ENCODE measurements at places on chromosomes 5 and 9.

- DNase-seq = no peak
These were observed 111.6 kb upstream of the SHB start for GRCh38 chr9:38180656-38181055.

DNA sequence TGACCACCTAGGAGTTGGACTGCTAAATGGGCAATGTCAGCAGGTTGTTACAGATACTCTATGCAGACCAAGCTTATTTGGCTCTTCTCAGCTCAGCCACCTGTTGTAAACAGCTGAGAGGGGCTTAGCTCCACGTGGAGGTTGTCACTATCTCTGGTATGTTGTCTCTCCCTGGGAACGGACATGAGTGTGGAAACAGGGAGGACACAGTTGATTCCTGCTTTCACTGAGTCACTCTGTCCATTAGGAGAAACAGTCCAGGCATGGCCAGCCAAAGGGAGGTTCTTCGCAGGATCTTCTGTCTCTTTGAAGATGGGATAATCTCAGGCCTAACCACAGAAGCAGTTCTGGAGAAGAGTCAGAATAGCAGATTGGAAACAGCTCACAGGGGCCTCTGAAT lies 121.2 kb downstream of the PALM2AKAP2 start:
- peak; percentile 34 for DNase-seq

DNA sequence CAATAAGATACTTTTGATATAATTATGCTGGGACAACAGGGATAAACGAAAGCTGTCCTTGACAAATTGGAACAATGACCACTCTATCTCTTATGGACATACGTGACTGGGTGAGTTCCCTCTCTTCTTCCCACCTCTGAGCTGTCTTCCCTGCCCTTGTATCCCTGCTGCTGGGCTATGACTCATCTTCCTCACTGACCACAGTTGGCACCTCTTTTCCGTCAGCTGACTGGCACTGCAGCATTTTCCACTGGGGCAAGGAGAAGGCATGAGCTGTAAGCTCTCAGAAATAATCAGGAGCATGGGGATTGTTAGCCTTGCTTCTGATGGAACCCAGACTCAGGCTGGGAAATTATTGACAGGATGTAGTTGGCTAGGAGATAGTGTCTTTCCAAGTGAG lies 48.7 kb downstream of the PCSK1 start:
- peak; percentile 83 for DNase-seq

DNA sequence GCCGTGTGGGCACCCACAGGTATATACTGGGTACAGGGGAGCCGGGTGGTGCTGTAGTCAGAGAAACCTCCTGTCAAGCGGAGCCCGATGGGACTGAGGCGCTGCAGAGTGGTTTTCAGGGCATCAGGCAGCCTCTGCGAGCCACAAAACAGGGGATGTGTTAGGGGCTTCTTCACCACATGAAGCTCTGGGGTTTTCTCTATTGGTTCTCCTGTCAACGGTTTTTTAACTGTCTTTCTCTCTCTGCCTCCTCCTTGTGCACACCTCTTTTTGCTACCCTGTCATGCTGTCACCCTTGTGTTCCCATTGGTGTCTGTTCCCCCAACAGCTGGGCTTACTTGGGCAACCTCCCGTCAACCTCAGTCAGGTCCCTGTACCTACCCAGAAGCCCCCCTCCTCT lies 19.9 kb downstream of the RALGPS1 start:
- no peak for DNase-seq

DNA sequence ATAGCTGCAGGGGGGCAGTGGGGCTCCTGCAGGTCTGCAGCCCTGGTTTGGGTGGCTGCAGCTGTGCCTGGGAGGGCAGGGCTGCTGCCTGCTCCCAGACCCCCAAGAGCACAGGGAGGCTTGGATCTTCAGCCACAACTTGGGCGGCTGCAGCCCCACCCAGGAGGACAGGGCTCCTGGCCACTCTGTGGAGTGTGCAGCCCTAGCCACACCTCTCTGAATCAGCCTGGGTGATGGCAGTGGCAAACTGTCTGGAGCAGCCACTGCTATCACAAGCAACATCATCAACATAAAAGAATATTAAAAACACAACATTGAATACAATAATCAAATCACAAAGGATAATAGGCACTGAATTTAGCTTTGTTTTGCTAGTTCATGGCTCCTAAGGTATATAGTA lies 164.9 kb upstream of the SLC27A6 start:
- DNase-seq = no peak

- no peak for DNase-seq
These were observed 15.1 kb upstream of the IPPK start for GRCh38 chr9:92685022-92685421.

GRCh38 chr5:59709846-59710245 lies 183.7 kb downstream of the PDE4D start:
- DNase-seq = peak; percentile 12

DNA sequence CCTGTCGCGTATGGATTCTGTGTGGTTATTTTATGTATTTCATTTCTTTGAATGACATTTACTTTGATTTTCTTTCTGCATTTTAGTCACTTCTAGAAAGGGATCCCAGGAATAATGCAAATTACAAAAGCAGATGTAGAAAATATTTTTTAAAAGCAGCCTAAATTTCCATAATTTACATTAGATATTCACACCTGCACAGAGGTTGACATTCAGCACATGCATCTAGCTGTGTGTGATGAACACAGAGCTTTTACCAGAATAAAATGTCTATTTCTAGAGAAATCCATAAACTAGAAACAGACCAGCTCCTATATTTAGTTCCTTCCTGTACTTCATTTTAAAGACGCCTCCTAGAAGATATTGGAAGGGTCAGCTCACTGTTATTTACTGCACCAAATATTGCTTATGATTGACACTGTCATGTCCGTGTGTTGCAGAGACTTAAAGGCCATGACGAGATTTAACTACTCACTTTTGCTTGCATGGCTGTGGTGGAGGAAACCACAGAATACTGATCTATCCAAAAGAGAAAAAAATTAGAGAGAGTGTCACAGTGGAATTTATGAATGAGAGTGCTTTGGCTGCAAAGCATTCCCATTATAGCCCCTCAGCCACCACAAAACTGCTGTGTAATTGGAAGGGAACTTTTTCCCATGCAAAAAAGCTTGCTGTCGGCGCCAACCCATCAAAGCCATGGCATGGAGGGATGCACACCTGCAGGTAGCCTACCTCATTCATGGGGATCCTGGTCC lies 58.1 kb downstream of the EBF1 start:
- DNase-seq = peak; percentile 62

GRCh38 chr9:97788763-97789663 lies 64.0 kb upstream of the FOXE1 start:
- no peak for DNase-seq

GRCh38 chr9:2127486-2127885 lies 112.3 kb downstream of the SMARCA2 start:
- peak; percentile 51 for DNase-seq

DNA sequence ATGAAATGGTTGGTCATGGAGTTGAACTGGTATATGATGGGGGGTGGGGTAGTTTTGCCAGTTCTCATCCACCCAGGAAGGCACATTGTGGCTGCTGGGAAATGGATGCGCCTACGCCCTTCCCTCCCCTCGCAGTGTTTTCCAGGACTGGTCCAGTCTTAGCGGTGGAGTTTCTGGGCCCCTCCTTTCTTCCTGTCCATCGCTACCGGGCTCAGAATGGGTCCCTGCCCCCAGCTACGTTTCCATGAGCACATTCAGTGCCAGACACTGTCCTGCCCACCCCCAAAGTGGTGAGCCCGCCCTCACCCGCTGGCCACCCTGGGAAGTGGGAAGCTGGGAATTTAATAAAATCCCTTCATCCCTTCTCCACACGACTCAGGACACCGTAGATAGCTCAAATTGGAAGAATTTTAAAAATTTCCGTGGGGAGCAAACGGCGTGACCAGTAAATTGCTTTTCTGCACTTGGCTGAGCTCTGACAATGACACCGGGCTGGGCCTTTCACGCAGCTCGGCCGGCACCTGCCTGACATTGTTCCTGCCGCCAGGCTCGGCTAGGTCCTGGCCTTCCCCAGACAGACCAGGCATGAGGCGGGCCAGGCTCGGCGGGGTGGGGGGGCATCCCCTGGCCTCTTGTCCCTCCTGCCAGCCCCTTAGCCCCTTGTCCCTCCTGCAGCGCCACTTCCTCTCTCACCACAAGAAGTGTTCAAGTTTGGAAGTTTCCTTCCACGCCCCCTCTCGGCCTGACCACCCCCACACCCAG lies 3.6 kb downstream of the FGF18 start:
- DNase-seq = no peak

DNA sequence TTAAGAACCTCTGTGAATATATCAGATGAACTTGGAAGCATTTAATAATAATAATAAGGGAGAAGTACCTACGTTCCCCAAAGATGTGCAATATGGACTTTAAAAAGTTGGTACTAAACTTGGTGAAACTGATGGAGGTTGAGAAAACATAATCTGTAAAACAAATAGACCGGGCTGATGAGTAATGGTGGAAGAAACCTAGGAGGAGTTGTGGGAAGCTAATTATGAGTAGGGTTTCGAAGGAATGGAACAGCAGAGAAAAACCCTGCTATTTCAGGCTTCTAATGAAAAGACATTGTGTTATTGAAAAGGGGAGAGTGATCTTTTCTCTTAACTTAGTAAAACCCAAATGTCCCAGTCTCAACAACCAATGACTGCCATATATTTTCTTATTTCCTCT lies 229.3 kb downstream of the PCSK1 start:
- DNase-seq = peak; percentile 67
